Uterus (tissue), 4 donors: ENCODE measurements at places on chromosomes 2 and 18.

DNA sequence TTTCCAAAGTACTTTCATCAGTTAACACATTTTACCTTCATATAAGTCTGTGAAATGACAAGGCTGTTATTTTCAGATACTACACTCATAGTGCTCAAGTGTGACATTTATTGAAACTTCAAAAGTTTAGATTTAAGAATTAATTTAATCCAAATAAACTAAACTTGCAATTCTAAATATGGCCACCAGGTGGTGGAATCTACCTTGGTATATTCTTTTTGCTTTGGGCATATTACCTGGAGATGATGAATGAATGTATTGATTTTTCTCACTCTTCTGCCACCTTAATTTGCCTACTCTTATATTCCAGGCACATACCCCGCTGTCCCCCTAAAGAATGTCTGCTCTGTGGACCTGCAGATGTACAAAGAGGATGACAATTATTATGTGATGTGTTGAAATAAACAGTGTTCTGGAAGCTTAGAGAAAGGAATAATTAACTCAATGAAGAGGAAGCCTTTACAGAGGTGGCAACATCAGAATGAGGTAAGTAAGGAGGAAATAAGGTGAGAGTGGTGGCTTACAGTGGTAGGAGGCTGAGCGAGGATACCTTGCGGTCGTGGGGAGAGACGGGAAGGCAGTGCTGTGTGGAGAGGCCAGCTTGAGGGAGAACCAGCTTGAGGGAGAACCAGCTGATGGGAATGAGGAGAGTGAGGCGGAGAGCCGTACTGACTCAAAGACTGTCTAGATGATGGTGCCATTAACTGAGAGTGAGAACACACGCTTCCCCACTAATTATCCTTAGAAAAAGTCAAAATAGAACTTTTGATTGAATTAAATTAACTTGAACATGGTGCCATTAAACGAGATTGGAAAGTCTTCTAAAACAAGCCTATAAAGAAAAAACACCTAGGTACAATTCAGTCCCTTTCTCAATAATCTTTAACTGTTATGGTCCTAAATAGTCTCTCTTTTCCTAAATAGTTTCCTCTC lies 179.5 kb downstream of the CELF4 start:
- DNase-seq: no peak

GRCh38 chr2:9212661-9213411 lies 6.2 kb downstream of the ASAP2 start:
- DNase-seq: no peak

GRCh38 chr2:105052773-105053172 lies 14.9 kb downstream of the MRPS9 start:
- no peak for DNase-seq

DNA sequence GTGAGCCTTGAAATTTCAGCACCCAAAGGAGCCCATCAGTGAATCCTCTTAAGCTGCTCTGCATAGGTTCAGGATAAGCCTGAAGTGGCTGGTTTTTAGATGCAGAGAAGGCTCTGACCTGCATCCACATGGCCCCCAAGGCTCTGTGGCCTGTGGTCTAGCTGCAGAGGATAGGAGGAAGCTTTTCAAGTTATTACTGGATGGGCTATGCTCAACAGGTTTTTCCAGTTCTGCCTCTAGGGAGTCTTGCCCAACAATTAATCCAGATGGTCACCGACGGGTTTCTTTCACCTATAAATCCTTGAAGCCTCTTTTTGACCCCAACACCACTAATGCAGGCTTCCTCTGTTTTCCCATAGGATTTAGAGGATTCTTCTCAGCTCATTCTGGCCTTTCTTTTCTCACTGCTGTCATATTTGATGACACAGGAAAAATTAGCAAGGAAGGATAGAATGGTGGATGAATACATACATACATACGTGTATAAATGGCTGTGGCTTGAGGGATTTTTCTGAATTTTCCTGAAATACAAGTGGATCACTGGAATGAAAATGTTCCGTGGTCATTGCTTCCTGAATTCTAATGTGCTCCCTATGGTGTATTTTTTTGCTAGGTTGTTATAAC lies 52.2 kb upstream of the BCL2L11 start:
- no peak for DNase-seq

DNA sequence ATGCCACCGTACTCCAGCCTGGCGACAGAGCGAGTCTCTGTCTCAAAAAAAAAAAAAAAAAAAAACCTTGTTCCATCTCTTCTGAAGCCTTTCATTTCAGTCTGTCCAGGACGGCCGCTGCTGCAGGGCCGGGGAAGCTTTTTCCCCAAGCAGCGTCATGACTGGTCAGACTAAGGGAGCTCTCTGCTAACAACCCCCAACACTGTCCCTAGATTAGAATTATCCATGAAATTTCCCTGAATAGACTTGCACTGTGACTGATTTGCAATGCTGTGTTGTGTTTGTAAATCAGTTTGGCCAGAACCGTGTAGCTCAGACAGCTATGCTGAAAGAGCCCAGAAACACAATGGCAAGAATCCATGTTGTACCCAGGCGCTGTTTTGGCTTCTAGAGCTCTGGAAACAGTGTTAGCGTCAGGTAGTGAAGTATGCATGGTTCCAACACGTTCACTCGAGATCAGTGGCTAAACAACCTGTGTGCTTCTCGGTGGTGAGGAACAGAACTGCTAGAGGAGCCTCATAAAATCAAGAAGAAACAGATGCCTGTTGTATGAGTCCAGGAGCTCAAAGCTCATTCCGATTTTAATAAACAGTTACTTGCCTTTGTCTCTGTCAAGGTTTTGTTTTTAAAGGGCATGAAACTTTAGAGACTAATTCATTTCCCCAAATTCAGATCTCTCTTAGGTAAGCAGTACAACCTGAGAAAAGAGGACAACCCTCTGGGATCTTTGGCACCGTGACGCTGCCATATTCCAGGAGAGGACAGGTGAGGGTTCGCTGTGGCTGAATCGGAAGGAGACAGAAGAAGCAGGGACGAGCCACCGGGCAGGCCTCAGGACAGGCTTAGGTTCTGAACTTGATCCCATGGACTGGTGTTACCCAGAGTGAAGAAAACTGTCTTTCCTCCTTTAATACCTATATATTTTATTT lies 43.5 kb downstream of the GORASP2 start:
- no peak for DNase-seq
